HepG2 (cell line): ENCODE measurements at places on chromosomes 7 and 10. TPM values are rescaled to one million over a fixed set of nuclear protein-coding genes. Genes with fewer than 3 reads are reported as not detected.

SFTPA1 gene
- not detected in 2 replicates for total RNA-seq

JAKMIP3 gene
- total RNA-seq = 0.04 and 0.11 TPM in 2 replicates

MKI67 gene
- 22.9 and 54.3 TPM in 2 replicates for total RNA-seq

FGFBP3 gene
- total RNA-seq = 1.1 and 2.0 TPM in 2 replicates

GAD2 gene
- not detected in 2 replicates for total RNA-seq

C1QL3 gene
- not detected in 2 replicates for total RNA-seq

OR6B1 gene
- total RNA-seq = not detected in 2 replicates

SPDYE8 gene
- total RNA-seq = not detected in 2 replicates

MLXIPL gene
- total RNA-seq = 17.2 and 51.6 TPM in 2 replicates
